ENCODE measurements at places on chromosomes 1 and 21.
A peak's percentile ranks its signal among the peaks of the same experiment; 100 is the strongest.

- DNase-seq = peak; percentile 68
Measured at GRCh38 chr1:110196917-110197765, 13.0 kb upstream of the KCNC4 start.

DNA sequence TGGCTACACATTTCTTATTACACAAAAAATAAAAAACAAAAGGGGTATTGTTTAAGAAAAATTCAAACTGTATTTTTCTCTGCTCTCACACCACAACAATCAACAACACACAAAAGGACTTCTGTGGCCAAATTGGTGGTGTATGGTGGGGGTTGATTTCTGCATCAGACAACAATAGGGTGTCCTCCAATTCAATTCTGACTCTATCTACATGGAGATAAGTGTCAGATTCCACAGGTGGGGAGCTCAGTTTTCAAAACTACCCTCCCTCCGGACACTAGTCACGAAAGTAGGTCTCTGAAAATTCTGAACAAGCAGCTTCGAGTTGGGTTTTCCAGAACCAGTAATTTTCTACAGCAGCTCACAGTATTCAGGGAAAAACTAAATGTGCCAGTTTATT, 744.9 kb upstream of the NCAM2 start:
- DNase-seq = no peak

DNA sequence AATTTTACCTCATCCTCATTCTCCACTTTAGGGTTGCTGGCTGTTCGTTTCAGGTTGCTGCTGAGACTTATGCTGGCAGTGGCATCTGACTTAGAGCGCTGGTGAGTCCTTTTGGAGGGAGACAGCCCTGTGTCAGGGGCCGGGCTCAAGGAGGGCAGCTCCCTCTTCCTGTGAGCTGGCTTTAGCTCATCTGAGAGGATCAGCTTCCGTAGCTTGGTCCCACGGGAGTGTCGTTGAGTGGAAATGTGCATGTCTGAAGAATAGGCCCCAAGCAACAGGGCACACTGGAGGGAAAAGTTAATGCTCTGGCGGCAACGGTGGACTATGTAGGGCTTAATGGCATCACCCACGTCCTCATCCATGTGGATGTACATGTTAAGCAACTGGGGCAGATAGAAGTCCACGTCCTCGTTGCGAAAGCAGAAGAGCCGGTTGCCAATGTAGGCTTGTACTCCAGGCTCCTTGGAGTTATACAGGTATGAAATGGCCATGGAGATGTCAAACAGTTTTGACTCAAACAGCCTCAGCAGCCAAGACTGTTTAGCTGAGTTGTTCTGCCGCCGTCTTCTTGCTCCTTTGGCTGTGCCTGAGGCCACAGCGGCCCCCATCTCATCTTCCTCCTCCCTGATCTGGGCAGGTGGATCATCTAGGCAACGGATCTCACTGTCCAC, 11.5 kb downstream of the PI4KB start:
- peak; percentile 82 for DNase-seq

DNA sequence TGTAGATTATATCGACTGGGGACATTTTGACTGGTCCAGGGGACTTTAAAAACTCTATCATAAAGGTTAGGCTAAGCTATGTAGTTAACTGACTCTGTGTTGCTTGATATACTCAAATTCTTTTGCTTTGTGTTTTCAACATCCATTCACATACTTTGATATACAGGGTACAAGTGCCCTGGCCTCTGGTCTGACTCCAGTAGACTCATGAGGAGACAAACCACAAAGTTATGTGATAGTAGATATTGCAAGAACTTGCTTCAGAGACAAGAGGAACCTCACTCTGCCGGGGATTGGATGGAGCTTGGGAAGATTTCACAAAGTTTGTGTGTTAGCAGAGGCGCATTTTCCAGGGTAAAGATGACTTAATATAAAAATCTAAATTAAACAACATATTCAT, 1.3 kb downstream of the GORAB start:
- peak; percentile 8 for DNase-seq

GRCh38 chr1:65044411-65044810, 78.1 kb upstream of the JAK1 start:
- no peak for DNase-seq

GRCh38 chr1:201299968-201300367, 16.7 kb downstream of the PKP1 start:
- DNase-seq = no peak

DNA sequence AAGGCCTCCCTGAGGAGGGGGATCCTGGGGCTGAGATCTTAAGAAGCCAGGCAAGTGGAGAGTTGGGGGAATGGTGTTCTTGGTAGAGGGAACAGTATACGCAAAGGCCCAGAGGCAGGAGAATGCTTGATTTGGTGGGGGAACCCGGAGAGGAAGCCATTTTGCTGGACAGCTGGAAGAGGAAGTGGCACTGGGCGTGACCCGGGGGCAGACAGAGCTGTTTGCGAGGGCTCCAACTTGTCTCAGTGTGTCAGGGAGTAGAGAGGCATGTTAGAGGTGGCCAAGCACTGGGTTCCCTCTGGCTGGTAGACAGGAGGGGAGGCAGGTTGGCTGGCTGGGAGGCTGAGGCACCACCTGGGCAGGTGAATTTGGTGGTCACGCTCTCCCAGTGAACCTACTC, 96.3 kb upstream of the ACTL8 start:
- no peak for DNase-seq

GRCh38 chr21:33495743-33496142, 4.2 kb upstream of the DNAJC28 start:
- DNase-seq = no peak

GRCh38 chr21:34691390-34692032, 22.7 kb downstream of the CLIC6 start:
- DNase-seq = no peak

DNA sequence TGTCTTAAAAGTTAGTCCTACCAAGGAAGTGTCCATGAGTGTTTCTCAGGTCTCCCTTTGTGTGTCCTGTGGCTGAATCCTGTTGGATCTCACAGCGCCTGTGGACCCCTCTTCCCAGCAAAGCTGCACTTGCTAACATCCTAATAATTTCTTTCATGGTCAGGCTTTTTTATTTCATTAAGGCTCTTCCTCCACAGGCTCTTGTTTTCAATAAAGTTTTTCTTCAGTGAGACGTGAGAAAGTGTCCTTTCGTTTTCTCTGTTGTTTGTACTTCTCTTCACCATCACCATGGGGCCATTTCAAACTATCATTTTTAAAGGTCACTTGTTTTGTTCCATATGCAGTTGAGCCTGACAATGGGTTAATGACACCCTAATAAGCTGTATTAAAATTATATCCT, 231.5 kb downstream of the LMO4 start:
- DNase-seq = no peak

DNA sequence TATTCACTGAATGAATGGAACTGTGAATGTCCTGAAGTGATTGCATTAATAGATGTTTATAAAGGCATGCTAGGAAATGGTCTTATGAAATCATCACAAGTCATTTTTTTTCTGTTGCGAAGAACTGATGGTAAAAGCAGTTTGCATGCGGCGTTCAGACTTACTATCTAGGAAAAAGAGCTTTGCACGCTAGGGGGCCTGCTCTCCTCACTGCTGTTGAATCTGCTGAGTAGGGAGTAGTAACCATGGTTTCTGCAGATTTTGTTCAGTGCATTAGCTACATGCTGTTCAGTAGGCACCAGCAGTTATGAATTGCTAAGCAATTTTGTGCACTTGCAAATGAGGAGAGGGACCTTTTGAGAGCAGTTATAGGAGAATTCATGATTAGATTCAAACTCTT, 57.9 kb downstream of the CENPF start:
- peak; percentile 79 for DNase-seq

GRCh38 chr1:243459059-243459458, 203.2 kb downstream of the SDCCAG8 start:
- no peak for DNase-seq

DNA sequence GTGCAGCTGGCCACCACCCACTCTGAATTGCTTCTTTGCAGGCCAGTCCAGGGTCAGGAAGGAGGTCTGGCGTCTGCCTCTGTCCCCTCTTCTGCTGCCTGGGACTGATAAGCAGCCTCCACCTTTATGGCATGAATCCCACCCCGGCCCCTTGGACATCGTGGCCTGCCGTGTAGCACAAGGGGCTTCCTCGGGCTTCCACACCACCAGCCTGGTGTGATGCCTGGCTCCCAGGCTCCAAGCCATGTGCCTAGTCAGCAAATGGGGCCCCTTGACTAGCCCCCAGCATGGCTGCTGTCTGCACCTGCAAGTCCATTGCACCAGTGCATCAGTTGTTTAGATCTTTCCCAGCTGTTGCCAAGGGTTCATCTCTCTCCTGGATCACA, 9.9 kb upstream of the ARF1 start:
- DNase-seq = no peak

- DNase-seq = no peak
Measured at GRCh38 chr1:14825396-14825795, 226.9 kb downstream of the KAZN start.

DNA sequence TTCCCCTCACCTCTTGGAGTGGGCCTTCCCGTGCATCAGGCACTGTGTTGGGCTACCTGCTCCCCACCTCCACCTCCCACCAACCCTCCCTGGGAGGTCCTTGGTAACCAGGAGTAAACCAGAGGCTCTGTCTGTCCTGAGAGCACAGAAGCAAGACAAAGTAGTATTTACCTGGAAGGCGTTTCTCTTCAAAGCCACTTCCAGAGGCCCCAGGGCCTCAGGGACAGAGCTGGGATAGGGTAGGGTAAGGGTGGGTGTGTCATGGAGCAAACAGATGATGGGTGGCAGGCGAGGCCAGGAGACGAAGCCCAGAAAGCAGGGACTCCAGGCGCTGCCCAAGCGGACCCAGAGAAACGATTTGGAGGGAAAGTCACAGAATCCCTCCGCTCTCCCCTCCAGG, 77.2 kb upstream of the TARDBP start:
- peak; percentile 24 for DNase-seq

DNA sequence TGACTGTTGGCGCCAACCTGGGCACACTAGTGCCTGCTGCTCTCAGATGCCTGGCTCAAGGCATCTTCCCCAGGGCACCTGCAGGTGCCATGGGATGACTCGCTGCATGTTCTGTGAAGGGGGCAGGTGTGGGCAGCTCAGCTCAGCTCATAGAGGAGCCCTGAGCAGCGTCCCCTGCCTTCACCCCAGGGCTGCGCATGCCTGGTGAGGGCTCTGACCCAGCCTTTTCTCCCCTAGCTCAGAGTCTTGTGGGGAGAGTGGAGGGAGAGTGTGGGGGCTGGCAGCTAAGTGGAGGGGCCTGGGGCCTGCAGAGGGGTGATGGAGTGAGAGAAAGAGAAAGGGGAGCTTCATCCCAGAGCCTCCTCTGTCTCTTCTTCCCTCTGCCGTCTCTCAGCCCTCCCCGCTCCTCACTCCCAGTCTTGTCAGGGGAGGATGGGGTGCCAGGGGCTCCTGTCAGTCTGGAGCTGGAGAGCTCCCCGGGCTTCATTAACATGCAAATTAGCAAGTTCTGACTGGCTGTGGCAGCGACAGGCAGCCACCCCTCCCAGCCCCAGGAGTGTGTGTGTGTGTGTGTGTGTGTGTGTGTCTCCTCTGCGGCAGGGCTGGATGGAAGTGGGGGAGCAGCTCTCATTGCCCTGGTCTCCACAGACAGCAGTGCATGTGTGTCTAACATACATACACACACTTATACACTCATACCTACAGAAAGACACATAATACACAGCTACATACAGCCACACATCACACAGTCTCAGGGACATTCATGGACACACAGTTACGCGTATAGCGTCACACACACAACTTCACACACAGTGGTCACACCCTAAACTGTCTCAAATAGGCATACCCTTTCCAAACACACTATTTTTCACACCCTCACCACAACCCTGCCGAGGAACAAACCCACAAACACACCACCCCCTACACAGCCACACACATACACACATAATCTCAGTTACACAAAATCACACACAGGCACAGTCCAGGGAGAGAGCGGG, 34.0 kb downstream of the FOXO6 start:
- DNase-seq = no peak

DNA sequence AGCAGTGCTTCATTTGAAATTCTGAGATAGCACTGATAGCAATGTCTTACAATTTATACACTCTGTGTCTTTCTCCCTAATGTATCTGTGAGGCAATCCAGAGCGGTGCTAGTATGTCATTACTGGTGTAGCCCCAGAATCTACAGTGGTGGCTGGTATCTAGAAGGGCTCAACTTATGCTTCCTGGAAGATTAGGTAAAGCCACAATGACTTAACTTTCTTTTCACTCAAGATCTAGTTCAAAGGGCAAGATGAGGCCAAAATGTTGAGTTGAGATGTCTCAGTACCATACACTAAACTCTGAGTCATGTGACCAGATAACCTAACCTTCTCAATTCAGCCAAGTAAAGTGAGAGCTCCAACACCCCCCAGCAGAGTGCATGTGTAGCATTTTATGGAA, 77.5 kb downstream of the PAPPA2 start:
- DNase-seq = no peak

DNA sequence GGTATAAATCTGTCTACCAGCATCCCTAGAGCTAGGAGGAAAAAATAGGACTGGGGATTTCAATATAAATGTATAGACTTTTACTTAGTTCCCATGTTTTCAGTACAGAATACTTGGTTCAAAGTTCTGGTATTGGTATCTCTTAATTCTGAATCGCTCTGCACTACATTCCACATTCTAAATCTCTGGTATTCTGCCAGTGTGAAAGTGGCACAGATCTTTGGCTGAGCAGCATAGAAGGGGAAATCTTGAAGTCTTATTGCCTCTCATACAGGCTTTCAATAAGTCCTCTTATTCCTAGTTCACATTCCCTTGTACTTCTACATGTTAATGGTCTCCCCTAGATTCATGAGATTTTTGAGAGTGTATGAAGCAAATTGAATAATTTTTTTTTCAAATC, 74.0 kb upstream of the HSPA13 start:
- DNase-seq = no peak

- no peak for DNase-seq
Measured at GRCh38 chr1:181151378-181152326, 63.2 kb downstream of the IER5 start.

DNA sequence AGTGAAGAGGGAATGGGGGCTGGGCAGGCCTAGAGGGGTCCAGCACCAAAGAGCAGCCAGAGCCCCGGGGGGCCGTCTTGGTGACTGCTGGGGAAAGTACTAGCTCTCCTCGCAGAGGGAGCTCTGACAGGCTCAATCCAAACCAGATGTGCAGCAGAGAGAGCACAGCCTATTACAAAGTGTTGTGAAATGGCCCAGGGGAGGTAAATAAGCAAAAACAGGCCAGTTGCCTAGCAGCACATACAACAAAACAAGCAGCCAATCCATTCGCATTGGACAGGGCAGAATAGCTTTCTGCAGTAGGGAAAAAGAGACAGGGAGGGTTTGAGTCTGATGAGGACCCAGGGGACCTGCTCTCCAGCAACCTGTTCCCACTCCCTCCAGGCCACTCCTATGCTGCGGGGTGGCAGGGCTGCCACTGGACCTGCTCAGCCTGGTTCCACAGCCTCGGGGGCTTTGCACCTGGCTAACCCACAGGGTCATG, 239.6 kb upstream of the FGGY start:
- DNase-seq = peak; percentile 86

GRCh38 chr1:22646384-22646783, 3.0 kb downstream of the C1QC start:
- peak; percentile 71 for DNase-seq

DNA sequence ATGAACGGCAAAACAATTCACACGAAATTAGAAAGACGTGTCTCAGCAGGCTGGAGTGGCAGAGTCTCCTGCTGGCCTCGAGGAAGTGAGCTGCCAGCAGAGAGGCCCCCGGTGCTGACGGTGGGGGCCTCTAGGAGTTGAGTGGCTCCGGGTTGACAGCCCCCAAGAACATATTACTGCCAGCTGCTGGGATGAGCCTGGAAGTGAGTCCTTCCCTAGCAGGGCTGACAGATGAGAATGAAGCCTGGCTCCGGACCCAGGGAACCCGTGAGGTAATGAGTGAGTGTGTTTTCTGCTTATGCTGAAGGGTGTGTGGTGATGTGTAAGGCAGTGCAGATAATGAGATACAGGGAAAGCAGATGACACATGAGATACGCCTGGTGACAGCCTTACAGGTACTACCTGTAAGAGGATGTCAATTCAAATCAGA, 23.5 kb upstream of the LRRC47 start:
- no peak for DNase-seq

All from trophoblast cell (in vitro differentiated cells and primary cell).